ENCODE measurements at places on chromosomes 2 and 18.

- no peak for DNase-seq
These were observed 160.3 kb downstream of the TMEM18 start for GRCh38 chr2:516944-517343.

- no peak for DNase-seq
These were observed 927.8 kb upstream of the NRXN1 start for GRCh38 chr2:51959696-51960095.

- no peak for DNase-seq
These were observed 118.4 kb downstream of the INO80D start for GRCh38 chr2:205967391-205968075.

DNA sequence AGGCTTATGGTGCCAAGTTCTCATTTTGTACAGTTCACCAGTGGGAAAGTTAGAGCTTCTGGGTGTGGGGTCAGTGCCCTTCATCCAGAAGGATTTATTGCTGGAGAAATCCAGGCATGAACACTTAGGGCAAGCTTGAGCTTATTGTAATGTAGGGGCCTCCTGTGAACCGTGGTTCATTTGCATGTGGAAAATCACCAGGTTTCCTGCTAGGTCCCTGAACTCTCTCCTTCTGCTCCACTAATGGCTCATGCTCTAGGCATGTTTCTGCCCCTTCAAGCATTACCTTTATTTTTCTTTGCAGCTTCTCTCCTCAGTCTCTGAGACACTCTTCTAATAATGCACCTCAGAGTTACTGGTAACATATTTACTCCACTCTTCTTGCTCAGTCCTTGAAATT is 79.3 kb upstream of the FAM98A start:
- no peak for DNase-seq

DNA sequence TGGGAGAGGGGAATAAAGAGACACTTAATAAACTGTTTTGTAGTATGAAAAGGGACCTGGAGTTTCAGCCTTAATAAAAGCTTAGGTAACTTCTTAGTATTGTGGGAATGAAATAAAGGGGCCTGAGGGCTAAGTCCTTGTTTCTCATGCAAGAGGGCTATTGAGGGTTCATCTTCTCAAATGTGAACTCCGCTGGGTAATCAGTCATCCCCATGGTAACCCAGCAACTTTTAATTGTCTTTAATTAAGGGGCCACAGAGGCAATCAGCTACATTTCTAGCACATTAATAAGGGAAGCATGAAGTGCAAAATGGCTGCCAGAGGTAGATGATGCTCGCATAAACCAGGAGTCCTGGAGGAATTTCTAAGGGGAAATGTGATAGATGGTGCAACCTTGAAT is 1784.2 kb upstream of the CELF4 start:
- no peak for DNase-seq

DNA sequence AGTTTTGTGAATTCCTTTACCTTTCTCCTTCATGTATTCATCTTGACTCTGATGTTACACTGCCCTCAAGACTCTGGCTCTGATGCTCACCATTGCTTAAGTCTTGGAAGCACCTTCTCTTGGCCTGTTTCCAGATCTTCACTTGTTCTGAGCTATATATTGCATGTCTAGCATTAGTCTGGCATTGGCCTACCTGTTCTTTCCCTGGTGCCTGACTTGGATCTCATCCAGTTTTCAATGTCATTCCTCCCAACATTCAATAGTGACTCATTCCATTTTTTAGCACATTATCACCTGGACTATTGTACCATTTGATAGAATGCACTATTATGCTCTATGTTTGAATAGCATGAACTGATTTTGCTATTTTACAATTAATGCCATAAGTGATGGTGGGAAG is 127.3 kb upstream of the NYAP2 start:
- no peak for DNase-seq

GRCh38 chr18:11953113-11953512 is 28.2 kb upstream of the IMPA2 start:
- no peak for DNase-seq

DNA sequence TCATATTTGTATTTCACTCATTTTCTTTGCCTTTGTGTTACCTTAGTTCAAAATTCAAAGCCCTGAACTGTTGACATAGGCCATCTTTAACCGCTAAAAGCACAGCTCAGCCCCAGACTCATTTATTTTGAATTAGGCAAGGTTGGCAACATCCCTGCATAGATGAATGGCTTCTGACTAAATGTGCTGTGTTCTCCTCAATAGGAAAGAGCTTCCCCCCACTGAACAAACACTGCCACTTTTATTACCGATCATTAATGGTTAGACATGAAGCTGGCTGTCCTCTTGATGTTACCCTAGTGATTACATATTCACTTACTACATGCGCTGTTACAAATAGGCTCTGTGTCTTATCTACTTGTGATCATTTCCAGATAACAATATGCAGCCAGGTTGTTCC is 170.7 kb downstream of the ADCYAP1 start:
- DNase-seq = no peak

DNA sequence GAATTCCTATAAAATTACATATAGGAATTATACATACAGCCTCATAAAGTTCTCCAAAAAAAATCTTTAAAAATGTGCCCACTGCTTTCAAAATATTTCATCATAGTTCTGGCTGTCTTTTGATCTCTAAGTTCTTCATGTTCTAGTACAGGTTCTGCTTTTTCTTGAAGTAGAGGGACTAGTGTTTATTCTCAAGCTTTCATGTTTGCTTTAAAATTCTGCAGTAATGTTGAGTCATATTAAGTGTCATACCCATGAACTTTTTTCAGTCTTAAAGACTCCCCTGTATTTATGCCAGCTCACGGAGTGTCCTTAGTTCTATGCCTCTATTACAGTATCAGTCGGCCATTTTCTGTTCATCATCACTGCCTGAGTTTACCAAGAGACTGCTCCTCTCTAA is 54.8 kb upstream of the CCDC141 start:
- no peak for DNase-seq

GRCh38 chr18:70074116-70074515 is 126.4 kb upstream of the CD226 start:
- DNase-seq = no peak

GRCh38 chr18:79534356-79534755 is 138.6 kb downstream of the NFATC1 start:
- DNase-seq = no peak

DNA sequence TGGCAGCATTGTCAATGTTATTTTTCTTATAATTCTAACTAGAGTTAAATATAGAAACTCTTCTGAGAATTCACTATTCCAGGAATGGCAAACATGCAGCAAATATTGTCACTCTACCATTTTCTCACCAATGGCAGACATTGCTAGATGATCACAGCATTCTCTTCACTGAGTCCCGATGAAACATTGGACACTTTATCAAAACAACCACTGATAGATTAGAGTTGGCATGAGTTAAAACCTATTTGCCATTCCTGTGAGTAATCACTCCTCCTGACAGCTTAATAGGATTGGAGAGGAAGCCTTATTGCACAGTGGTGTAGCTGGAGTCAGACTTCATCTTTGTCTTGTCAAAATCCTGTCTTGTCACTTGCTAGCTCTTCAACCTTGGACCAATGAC is 163.9 kb upstream of the THUMPD2 start:
- no peak for DNase-seq

DNA sequence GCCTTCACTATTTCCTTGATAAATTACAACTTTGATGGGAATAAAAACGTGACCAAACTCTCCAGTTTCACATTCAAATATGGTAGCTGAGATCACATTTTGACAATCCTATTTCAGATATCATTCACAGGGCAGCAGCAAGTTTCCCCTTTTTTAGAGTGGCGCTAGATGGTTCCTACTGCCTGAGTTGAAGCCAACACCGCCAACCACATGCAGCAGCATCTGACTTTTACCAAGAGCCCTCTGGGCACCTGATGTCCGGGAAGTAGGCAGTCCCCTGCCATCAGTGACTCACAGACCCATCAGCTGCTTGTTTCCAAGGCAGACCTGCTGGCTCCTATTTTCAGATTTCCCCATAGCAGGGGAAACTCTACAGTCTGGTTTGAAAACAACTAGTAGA is 4.0 kb upstream of the MREG start:
- DNase-seq = no peak

DNA sequence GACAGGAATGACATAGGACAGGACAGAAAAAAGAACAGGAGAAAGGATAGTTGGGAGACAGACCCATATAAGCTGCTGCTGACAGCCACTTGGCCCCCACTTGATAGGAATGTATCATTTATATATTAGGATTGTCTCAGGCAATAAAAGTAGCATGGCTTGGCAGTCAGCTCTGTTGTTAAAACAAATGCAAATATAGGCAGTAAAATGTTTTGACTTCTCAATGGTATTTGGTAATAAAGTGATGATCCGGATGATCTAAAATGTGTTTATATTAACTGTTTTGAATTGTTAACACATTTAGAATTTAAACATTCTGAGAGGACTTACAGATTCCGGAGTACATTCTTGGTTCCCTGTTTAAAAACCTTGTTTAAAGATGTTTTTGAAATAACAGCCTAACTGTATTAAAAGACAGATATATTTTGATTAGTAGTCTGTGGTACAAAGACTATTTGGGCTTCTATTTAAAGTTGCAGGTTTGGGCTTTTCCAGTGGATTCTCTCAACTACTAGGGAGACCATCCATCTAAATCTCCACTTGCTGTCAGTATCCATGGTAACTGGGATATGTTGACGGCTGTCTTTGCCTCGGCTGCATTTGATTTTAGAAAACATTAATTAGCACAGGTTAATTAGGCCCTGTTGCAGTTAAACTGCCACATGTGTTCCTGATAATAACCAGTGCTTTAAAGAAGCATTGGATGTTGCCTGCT is 147.6 kb downstream of the ESCO1 start:
- no peak for DNase-seq

- no peak for DNase-seq
These were observed 3.7 kb downstream of the FAM171B start for GRCh38 chr2:186697536-186697935.

Data from hematopoietic multipotent progenitor cell treated with erythropoietin and hydrocortisone succinate and interleukin-3 and kit ligand, for 17 days (in vitro differentiated cells).